ENCODE measurements at places on chromosomes 3 and 15.

DNA sequence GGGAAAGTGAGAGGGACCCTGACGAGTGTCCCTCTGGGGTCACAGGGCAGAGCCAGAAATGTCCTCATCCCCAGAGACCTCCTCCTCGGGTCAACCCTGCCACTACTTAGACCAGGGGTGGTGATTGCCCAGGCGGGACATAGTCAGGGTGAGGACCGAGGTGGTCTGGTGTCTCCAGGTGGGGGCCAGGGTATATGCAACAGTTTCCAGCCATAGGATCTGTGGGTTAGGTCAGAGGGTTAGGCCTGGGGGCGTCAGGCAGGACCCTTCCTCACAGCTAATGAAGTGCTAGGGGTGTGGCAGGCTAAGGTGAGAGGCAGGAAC lies 22.3 kb upstream of the FBLN2 start:
- DNase-seq, result no peak

- no peak for DNase-seq
Measured at GRCh38 chr15:35141743-35142471, 56.8 kb upstream of the NANOGP8 start.

GRCh38 chr3:12192173-12192572 lies 33.5 kb upstream of the TIMP4 start:
- DNase-seq, result no peak

- DNase-seq, result no peak
Measured at GRCh38 chr15:80607287-80607980, 87.7 kb upstream of the ABHD17C start.

- no peak for DNase-seq
Measured at GRCh38 chr3:39712413-39713048, 96.9 kb upstream of the MYRIP start.

DNA sequence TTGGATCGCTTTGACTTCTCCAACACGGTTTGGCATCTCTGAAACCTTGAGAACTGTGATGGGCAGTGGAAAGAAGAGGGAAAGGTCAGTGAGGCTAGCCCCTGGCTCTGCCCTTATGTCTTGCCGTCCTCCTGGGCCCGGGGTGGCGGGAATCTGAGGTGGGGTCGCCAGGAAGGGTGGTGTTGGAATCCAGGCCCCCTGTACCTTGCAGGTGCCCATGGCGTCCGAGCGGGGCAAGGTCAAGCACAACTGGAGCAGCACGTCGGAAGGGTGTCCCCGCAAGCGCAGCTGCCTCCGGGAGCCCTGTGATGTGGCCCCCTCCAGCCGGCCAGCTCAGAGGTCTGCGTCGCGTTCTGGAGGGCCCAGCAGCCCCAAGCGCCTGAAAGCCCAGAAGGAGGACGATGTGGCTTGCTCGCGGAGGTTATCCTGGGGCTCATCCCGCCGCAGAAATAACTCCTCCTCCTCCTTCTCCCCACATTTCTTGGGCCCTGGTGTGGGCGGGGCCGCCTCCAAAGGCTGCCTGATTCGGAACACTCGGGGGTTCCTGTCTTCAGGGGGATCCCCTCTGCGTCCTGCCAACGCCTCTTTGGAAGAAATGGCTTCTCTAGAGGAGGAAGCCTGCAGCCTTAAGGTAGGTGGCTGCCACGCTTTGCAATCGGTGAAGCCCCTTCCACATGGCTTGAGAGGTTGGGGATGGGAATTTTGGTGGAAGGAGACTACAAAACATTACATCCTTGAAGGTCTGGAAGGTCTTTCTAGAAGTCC lies 907 bp downstream of the TATDN2 start:
- DNase-seq, result no peak

DNA sequence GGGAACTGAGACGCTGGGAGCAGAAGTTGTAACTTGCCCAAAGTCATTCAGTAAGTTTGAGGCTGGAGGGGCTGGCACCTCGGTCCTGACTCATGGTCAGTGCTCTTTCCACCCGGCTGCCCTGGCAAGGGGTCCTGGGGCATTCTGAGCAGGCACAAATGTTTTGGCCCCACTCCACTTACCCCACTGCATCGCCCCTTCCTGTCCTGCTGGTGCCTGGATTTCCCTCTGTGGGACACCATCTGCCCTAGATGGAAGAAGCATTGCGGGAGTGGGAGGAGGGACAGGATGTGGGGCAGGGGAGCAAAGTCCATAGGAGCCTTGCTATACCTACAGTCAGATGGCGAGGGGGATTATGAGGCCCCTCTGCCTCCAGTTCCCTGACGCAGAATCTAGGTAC lies 4.5 kb downstream of the CORO2B start:
- no peak for DNase-seq

- DNase-seq, result no peak
Measured at GRCh38 chr3:10788451-10788850, 27.6 kb upstream of the SLC6A11 start.

DNA sequence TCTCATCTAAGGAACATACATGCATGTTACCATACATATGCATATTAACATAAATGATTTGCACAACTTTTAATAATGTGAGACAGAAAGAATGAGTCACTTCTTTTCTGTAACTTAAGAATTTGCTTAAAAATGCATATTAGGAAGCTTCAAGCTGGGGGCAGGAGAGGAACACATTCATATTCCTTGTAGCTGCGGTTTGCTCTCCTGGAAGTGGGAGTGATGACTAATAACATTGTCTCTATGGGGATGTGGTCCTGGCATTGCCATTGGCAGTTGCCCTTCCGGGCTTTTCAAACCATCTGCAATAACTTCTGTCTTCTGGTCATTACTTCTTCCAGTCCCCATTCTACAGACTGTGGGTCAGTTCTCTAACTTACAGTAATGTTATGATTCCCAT lies 15.6 kb downstream of the CHST2 start:
- no peak for DNase-seq

Measured in hematopoietic multipotent progenitor cell (in vitro differentiated cells).